Cortex of kidney (tissue), 1 donor: ENCODE measurements at places on chromosomes 5 and 9.

- DNase-seq = no peak
Observed at GRCh38 chr9:113808391-113809358, 67.4 kb upstream of the ZNF618 start.

- no peak for DNase-seq
Observed at GRCh38 chr9:75715360-75715759, 175.1 kb upstream of the PCSK5 start.

GRCh38 chr9:113542006-113542405, 78.5 kb downstream of the RGS3 start:
- no peak for DNase-seq

GRCh38 chr5:10374046-10375022, 20.8 kb downstream of the MARCHF6 start:
- no peak for DNase-seq

- DNase-seq = no peak
Observed at GRCh38 chr5:69498384-69498783, 5.8 kb downstream of the OCLN start.

GRCh38 chr9:92647671-92648473, 22.1 kb downstream of the IPPK start:
- no peak for DNase-seq
